ENCODE measurements at places on chromosomes 16 and 17.

- no peak for DNase-seq
Observed at GRCh38 chr17:7767405-7768021, 50.0 kb downstream of the DNAH2 start.

GRCh38 chr17:33421933-33422332 lies 128.8 kb upstream of the ASIC2 start:
- no peak for DNase-seq

- DNase-seq, result no peak
Observed at GRCh38 chr17:81694810-81695209, 8.4 kb upstream of the MRPL12 start.

DNA sequence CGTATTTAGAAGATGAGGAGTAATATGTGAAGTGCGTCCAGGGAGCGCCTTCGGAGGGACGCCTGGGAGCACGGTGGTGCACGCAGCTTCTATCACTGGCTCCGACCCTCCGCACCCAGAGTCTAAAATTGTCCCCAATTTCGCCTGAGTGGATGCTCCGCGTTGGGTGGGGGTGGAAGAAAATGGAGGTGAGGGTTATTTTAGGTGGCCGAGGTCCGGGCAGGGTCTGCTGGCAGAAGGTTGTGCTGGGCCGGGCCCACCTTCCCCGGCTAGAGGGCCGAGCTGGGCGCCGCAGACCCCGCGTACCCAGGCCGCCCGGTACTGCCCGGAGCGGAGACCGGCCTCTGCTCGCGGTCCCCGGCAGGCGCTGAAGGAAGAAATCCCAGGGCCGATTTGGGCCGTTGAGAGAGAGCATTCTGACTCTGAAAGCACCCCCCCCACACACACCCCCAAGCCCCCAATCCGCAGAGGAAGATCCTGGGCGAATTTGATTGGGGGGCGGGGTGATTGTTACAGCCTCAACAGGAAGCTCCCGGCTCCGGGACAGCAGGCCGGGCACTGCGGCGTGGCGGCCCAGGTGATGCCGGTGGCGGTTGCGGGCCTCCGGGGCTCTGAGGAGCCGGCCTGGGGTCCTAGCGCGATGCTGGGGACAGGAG lies 3.0 kb downstream of the BAHCC1 start:
- DNase-seq, result no peak

- no peak for DNase-seq
Observed at GRCh38 chr17:50266384-50267073, 7.7 kb upstream of the TMEM92 start.

- no peak for DNase-seq
Observed at GRCh38 chr16:58225965-58226602, 28.2 kb upstream of the CSNK2A2 start.

- DNase-seq, result peak; percentile 97
Observed at GRCh38 chr16:70438969-70439862, at the start of gene ST3GAL2. ST3GAL2 (minus strand) TSS chr16:70439100; CDS start chr16:70398530, 40,570 bp downstream.

DNA sequence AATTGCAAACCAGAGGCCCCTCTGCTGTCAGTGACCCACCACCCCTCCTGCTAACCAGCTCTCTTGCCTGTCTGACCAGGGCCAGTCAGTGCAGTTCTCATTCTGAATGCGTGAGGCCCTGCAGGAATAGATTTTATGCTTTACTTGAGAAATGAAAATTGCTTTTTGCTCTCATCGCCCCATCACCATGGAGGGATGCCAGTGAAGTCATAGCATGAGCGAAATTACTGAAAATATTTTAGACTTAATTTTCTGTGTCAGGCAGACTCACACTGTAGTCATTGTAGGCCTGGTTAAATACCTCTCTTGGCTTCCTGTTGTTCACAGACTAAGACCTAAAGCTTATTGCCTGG lies 490.5 kb upstream of the CDH5 start:
- no peak for DNase-seq

DNA sequence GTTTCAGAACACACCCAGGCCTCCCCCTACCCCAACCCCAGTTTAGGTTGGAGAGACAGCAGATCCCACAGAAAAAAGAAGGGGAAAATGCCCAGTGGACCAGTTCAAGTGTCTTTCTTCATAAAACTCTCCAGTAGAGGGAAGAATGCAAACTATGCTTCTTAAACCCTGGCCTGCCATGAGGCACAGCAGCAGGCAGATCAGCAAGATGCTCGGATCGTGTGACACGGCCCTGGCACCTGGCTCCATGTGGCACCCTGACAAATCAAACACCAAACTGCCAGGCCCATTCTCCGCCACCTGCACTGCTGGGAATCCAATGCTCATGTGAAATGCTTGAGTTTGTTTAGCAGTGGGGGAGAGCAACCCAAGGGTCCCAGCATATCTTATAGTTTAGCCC lies 166.8 kb downstream of the SOX9 start:
- DNase-seq, result no peak

DNA sequence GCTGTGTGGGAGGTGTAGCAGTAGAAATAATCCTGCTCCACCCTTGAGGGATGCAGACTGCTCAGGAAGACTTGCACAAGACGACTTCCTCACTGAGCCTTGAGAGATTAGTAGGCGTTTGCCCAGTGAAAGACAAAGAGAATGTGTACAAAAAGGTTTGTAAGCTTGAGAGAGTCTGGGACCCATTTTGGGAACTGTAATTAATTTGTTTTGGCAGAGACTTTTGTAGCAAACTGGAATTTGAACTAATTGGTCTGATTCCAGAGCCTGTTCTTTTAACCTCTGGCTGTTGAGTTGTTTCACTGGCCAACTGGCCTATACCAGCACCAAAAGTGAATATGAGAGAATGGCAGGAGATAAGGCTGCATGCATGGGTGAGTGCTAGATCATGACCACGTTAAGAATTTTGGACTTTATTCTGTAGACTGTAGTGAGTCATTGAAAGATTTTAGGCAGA lies 75.5 kb downstream of the AATF start:
- no peak for DNase-seq

DNA sequence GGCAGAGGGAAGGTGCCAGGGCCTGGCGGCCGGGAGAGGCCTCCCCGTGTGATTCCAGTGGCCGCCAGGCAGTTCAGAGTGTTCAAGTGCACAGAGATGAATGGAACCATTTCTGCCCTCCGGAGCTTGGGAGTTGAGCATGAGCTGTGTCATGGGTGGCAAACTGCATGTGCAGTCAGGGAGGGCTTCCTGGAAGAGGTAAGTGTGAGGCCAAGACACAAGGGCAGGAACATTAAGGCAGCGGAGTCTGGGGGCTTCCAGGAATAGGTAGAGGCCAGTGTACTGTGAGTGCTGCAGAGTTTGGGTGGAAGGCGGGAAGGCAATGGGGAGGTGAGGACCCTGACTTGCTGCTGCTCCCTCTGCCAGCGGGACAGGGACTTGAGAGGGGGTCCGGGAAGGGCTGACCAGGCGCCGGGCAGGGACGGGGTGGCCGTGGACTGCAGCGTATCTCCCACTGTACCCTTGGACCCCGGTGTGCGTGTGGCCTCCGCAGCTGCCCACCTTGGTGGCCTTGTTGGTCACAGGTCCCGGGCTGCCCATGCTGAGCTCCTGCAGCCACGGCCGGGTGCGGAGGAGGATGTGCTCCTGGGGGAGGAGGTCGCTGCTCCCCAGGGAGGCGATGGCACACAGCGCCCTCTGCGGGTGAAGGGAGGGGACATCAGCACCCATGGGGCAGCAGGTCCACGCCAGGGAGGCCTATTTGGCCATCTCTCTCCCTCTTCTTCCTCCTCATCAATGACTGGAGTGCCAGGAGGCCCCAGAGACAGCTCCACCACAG lies 7.5 kb upstream of the CEP131 start:
- DNase-seq, result no peak

DNA sequence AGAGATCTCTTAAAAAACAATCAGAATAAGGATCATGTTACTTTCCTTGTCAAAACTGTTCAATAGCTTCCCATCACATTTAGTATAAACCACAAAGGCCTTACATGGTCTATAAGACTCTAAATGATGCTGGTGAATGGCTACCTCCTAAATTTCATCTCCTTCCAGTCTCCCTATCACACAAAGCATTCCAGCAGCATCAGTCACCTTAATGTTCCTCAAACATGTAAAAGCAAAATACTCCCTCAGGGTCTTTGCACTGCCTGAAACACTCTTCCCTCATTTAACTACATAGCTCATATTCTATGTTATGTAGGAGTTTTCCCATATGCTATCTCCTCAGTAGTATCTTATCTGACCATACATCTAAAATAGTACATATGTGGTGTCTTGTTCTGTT lies 53.5 kb upstream of the INTS2 start:
- no peak for DNase-seq

GRCh38 chr17:72432143-72432621 lies 311.4 kb downstream of the SOX9 start:
- no peak for DNase-seq

DNA sequence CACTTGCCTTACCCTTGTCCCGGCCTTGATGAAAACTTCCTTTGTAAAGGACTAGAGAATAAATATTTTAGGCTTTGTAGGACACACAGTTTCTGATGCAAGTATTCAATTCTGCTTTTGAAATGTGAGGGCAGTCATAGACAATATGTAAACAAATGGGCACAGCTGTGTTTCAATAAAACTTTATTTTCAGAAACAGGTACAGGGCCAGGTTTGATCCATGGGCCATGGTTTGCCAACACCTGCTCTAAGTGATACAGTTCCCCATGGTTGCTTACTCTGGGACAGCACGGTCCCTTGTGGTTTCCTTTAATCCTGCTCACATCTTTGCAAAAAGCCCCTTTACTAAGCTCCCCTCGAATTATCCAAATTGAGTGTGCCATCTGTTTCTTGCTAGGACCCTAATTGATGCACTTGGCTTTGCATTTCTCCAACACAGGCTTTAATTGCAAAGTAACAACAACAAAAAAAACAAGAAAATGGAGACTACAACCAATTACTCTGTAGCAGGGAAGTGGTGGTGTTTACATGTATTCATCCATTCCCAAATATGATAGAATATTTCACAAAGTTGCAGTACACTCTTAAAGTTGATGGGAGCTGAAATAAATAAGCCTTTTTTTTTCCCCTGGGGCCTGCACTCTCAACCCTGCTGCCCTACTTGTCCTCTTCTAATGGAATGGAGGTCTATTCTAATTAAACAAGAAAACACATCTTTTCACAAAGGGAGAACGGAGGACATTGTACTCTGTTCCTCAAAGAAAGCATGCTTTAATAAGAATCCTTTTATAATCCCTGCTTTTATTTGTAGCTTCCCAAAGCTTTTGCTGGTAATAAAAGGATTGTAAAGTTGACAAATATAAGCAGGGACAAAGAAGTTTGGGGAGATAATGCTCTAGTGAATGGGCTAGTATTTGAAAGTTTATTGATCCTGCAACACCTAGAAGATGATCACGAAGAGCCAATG lies 37.7 kb upstream of the TOX3 start:
- DNase-seq, result no peak

DNA sequence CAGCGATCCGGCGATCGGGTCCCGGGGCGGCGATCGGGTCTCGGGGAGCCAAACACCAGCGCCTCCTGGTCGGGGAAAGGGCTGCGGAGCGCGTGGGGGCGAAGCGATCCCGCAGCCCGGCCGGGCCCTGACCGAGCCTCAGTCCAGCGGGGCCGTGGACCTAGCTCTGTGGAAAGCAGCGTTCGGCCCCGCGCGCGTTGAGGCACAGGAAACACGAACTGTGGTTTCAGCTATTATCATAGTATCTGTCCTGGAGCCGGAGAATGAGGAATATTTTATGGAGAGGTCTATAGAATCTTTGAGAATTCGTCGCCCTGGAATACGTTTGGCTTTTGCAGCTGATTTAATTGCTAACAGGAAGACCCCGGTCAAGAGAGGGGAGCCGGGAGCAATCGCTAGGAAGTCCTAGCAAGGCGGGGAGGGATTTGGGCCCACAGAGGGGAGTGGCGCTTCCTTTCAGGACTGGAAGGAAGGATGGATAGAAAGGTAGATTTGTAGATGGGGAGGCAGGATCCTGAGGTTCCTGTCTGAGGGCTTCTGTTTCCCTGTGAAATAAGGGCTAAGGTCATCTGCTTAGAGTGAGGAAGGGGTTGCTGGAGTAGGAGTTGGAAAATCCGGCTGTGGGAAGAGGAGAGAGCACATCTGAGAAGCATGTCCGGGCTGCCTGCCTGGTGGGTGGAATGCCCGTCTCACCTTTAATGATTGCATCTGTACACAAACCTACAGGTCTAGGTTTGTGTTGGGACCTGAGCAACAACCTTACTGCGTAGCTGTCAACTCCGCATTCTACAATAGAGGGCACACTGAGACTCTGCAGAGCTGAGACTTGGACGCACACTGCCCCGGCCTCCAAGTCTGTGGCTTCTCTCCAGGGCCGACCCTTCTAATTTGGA lies 770 bp downstream of the CCNF start:
- DNase-seq, result peak; percentile 60

DNA sequence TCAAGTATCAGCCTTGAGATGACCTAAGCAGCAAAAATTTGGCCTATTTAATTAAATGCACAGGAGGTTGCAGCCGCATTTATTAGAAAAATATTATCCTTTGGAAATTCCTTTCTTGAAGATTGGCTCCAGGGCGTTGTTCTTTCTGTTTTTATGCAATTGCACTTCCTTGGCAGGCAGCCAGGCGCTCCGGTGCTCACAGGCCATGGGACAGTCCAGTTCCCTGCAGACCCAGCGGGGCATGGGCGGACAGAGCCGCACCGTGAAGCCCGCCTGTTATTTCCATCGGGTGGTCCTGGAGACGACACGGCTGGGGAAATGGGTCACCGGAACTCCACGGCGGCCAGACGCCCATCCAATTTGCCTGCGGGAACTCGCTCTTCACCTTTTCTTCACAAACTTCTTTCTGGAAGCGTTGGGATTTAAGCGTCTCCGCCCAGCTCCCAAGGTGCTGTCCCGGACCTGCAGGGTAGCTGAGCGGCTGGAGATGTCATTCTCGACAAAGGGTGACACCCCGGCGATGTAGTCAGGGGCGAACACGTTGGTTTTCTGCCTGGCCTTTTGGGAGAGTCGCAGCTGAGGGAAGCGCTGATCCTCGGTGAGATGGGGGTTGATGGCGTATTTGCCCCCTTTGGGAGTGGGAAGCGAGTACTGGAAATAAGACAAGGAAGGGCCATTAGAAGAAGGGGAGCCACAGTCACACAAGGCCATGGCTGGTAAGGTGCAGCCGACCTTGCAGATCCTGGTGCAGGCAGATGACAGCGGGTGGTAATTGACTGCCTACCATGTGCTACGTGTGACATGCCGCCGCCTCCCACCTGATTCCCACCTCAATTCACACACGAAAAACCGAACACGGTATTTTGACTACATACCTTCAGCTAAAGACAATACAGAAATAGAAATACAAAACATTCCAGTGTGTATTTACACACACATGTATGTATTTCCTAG lies 12.5 kb downstream of the NOB1 start:
- no peak for DNase-seq

DNA sequence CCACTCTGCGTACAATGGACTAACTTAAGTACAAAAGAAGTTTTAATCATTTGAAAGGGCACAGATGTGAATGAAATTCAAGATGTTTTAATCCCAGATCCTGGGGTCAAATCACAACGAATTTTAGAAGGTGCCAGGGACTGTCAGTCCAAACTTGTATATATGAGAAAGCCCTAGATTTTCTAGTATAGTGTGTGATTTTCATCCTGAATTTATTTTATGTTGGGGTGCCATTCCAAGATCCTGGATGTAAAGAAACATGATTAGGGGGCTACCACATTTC lies 64.3 kb downstream of the TUBD1 start:
- no peak for DNase-seq

GRCh38 chr17:44927696-44928095 lies 12.4 kb upstream of the GFAP start:
- DNase-seq, result no peak

GRCh38 chr16:5025171-5025632 lies 8.5 kb downstream of the NAGPA start:
- DNase-seq, result no peak
